ENCODE measurements at places on chromosomes 4 and X.
A peak's percentile ranks its signal among the peaks of the same experiment; 100 is the strongest.

DNA sequence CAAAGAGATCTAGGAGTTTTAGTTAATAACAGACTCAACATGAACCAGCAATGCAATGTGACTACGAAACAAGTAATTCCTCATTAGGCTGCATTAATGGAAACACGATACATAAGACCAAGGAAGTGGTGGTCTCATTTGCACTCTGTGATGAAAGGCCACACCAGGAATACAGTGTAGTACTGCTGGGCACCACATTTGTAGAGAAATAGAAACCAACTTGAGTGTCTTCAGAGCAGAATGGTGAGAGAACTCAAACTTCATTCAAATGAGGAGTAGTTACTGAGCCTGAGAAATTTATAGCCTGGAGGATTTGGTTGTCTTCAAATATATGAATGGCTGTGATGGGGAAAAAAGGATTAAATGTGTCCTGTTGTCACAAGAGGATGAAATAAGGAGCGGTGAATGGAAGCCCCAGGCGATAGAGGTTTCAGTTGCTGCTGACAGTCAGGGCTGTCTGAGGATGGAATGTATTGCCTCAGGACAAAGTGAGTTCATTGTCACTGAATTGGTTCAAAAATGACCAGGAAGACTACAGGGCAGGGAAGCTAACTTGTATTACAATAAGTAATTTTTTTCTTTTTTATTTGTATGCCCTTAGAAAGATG is 50.9 kb downstream of the NFKB1 start:
- DNase-seq = no peak

GRCh38 chr4:186557486-186557885 is 2.1 kb upstream of the MTNR1A start:
- DNase-seq = no peak

- DNase-seq = no peak
Observed at GRCh38 chr4:51878431-51878830, 35.5 kb downstream of the DCUN1D4 start.

DNA sequence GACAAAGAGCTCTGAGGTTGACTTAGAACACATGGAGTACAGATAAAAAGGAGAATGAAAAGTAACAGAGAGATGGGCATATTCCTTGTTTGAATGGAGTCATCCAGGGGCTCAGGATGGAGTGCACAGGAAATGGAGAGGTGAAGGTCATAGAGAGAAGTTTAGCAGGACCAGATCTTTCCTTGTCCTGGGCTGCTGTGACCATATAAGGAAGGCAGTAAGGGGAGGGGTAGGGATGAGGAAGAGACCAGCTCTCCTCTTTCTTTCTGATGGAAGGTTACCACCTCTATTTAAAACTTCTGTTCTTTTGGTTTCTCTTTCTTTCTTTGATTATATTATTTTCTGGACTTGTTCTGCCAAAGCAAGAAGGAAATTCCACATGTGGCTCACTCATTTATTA is 27.0 kb downstream of the AR start:
- no peak for DNase-seq

DNA sequence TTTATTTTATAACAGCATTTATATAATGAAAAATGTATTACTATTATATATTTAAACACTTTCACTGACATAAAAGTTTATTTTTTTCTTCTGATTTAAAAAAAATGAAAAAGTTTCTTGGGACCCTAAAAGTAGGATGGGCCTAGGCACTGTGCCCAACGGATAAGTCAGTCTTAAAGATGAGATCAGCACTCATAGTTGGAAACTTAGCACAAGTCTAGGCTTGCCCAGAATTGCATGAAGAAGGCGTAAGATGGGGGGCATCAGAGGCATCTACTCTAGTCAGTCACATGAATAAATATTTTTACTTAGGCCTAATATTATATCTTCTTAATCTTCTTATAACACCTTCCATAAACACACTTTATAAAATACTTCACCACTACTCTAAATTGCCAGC is 306.7 kb upstream of the GRID2 start:
- DNase-seq = no peak

GRCh38 chr4:107733431-107733925 is 13.4 kb upstream of the PAPSS1 start:
- DNase-seq = no peak

- DNase-seq = peak; percentile 59
Observed at GRCh38 chr4:54228056-54228527, 1.0 kb upstream of the PDGFRA start.

- no peak for DNase-seq
Observed at GRCh38 chrX:120308558-120308957, 2.7 kb downstream of the TMEM255A start.

DNA sequence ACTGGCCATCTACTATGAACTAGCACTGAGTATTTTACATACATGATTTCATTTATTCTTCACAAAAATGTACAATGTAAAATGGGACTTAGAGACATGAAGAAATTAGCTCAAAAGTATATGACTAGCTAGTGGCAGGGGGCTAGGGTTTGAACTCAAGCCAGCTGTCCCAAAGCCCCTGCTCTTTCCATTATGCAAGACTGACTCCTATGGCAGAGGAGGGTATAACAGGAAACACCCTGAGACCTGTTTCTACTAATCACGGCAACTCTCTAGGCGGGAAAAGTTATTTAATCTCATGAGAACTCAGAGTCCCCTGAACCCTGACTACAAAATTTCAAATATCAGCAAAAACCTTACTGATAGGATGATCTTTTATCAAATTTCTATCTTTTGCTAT is 150.6 kb downstream of the PRDM5 start:
- no peak for DNase-seq

GRCh38 chr4:5685296-5685695 is 23.1 kb downstream of the EVC2 start:
- DNase-seq = no peak

GRCh38 chr4:24396988-24397387 is 187.4 kb downstream of the DHX15 start:
- no peak for DNase-seq

DNA sequence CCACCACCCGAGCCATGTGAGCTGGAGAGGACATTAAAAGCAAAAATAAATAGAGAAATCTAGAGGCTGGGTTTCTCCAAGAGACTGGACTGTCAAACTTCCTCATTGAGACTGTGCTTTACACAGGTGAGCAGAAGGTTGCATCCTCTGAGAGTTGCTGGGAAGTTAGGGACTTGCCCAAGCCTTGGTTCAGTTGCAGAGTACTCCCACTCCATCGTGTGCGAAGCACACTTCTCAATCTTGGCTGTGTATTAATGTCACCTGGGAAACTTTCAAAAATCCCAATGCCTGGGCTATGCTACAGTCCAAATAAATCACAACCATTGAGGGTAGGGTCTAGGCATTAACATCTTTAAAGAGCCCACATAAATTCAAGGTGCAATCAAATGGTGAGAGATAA is 89.2 kb downstream of the ZNF330 start:
- no peak for DNase-seq

- no peak for DNase-seq
Observed at GRCh38 chr4:180794333-180794732, 1448.9 kb upstream of the TENM3 start.

DNA sequence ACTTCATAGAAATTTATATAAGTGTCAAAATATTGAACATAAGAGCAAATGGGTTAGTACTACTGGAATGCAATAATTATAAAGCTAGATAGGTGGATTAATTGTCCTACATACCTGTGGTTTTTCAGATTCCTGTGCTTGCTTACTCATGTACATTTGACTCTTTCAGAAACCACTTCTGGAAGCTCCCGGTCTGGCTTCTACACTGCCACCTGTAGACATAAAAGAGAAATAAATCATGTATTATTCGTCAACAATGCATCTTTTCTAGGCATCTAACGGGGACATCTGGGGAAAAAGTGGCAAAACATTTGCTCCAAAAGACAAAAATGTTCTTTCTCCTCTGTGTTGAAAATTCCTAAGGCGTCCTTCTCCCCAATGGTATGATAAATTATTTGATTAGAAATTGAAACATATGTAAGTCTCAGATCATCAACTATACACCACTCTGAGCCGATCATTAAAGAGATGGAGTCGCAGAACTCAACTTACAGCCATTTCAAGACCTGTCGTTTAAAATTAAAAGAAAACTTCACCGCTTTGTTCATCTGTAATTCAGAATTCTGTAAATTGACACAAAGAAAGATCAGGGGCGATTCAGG is 648.7 kb upstream of the DIPK2B start:
- DNase-seq = peak; percentile 38

GRCh38 chrX:94942603-94943002 is 1268.6 kb downstream of the FAM133A start:
- no peak for DNase-seq

- DNase-seq = no peak
Observed at GRCh38 chrX:30181353-30181752, 34.0 kb upstream of the MAGEB2 start.

- DNase-seq = no peak
Observed at GRCh38 chr4:78671903-78672815, 104.0 kb upstream of the BMP2K start.

DNA sequence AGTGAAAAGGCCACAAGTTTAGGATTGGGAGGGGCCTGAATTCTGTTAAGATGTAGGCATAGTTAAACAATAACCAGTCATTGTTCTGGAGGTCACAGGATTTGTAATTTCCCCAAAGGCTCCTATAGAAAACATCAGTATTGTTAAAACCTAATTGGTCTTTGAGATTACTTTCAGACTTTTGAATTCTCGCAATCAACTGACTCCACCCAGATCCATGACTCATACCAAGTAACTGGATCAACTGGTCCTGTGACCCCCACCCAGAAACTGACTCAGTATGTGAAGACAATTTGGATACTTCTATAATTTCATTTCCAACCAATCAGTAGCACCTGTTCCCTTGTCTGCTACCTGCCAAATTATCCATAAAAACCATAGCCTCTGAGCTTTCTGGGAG is 28.4 kb downstream of the MAGEB16 start:
- DNase-seq = no peak

- peak; percentile 7 for DNase-seq
Observed at GRCh38 chr4:94390804-94391410, 48.3 kb upstream of the HPGDS start.

DNA sequence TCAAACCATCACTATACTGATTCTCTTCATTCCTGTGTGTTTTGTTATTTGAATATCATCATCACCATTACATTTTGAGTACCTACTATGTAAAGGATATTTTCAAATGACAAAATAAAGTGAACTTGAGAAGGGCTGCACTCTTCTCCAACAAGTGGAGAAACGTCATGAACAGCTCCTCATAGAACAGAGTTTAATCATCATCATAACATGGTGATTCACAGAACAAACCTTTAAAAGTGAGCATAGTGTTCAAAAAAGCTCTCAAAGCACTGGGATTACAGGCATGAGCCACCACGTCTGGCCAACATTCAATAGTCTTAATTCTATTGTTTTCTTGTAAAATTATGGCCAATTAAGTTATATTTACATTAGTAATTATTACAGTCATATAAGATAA is 993.9 kb downstream of the PDHA2 start:
- DNase-seq = no peak

GRCh38 chr4:92163348-92163747 is 140.4 kb upstream of the GRID2 start:
- no peak for DNase-seq

GRCh38 chr4:75831856-75832405 is 70.3 kb downstream of the PPEF2 start:
- no peak for DNase-seq

- peak; percentile 47 for DNase-seq
Observed at GRCh38 chrX:118726887-118727685, at the start of gene IL13RA1. TSS of gene IL13RA1 (plus strand) at chrX:118727606. CDS start at chrX:118727639, 33 bp downstream.

DNA sequence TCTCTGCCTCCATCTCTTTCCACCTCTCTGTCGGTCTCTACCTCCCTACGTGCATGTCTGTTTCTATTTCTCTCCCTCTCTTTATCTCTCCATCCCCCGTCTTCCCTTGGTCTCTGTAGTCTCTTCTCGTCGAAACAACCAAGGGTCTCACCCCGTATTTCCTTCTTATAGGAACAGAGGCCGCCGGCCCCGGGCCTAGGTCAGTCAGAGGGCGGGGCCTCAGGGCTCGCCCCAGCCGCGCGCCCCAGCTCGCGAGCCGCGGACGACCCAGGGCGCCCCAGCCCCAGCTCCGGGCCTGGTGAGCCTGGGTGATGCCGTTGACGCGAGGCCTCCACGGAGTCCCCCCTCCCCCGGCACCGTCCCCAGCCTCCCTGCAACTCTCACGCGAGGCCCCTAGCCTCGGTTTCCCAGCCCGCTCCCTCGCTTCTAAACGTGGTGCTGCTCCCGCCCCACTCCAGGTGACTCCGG is 6.6 kb downstream of the TIMM17B start:
- peak; percentile 27 for DNase-seq

DNA sequence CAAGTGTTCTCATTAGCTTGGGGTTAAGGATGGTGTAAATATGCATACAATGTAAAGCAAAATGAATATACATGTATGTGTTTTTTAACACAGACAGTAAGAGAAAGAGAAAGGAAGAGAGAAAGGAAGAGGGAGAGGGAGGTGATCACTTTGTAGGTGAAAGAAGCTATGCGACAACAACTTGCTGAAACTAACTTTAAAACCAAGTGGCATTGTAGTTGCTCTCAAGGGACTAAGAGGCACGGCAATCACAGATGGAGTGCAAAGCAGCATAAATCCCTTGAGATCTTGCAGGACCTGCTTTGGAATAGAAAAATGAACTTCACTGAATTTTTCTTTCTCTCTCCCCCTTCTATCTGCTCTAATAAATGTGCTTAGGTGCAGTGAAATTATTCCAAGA is 1665.0 kb upstream of the TENM3 start:
- no peak for DNase-seq

- no peak for DNase-seq
Observed at GRCh38 chrX:130091980-130092522, 18.2 kb downstream of the ELF4 start.
